CD4-positive, CD25-positive, alpha-beta regulatory T cell (primary cell): ENCODE measurements at places on chromosomes 12 and 14. TPM values are rescaled to one million over a fixed set of nuclear protein-coding genes. Genes with fewer than 3 reads are reported as not detected.

Gene SERPINA9
- not detected for total RNA-seq

DNA sequence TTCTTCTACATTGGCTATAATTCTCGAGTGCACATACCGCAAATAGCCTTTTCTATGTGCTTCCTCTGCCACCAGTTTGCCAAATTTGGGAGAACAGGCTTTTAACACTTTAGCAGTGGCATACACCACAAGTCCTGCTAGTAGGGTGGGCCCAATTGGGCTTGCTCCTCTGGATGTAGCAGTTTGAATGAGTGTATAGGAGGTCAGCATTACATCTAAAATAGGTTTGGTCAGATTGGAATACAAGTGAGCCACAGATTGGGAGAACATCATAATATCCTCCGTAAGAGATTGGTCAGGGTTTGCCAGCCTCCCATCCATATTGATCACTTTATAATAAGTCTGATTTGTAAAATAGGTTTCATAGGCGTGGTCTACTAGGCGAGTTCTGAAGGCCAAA lies 902 bp downstream of the ABCD2 start:
- peak overlapping the region; percentile 99 for H3K4me3 ChIP-seq
- H3K36me3 ChIP-seq = no peaks in the 10 kb centered on the region
- peaks cover 63% of the 10 kb centered on the region for H3K4me1 ChIP-seq

GRCh38 chr12:76259106-76259505 lies 89.1 kb downstream of the BBS10 start:
- H3K36me3 ChIP-seq = no peaks in the 10 kb centered on the region
- H3K27me3 ChIP-seq = peaks cover 9% of the 10 kb centered on the region
- H3K27ac ChIP-seq = no peak overlapping the region
- DNase-seq = no peak
- H3K4me1 ChIP-seq = no peaks in the 10 kb centered on the region

Gene SUSD6
- total RNA-seq = 101 TPM

- H3K4me1 ChIP-seq = no peaks in the 10 kb centered on the region
- no peak overlapping the region for H3K4me3 ChIP-seq
- H3K27ac ChIP-seq = no peak overlapping the region
- peaks cover 2% of the 10 kb centered on the region for H3K27me3 ChIP-seq
- H3K36me3 ChIP-seq = no peaks in the 10 kb centered on the region
Measured at GRCh38 chr12:52200086-52200780, 8.4 kb upstream of the KRT80 start.

Gene AMDHD1
- 0.67 TPM for total RNA-seq

- peaks cover 8% of the 10 kb centered on the region for H3K4me1 ChIP-seq
- no peak overlapping the region for H3K4me3 ChIP-seq
Measured at GRCh38 chr12:89927226-89927698, 218.6 kb upstream of the ATP2B1 start.

- no peak for DNase-seq
- no peaks in the 10 kb centered on the region for H3K27me3 ChIP-seq
- H3K27ac ChIP-seq = no peak overlapping the region
- no peak overlapping the region for H3K4me3 ChIP-seq
- H3K4me1 ChIP-seq = no peaks in the 10 kb centered on the region
Measured at GRCh38 chr14:54739514-54739913, 163.1 kb downstream of the GCH1 start.

Gene REP15
- total RNA-seq = not detected

- peaks cover 16% of the 10 kb centered on the region for H3K4me1 ChIP-seq
- H3K4me3 ChIP-seq = no peak overlapping the region
- peak overlapping the region; percentile 57 for H3K27ac ChIP-seq
- DNase-seq = peak; percentile 84
Measured at GRCh38 chr14:73728717-73729330, 14.6 kb upstream of the PNMA1 start.

DNA sequence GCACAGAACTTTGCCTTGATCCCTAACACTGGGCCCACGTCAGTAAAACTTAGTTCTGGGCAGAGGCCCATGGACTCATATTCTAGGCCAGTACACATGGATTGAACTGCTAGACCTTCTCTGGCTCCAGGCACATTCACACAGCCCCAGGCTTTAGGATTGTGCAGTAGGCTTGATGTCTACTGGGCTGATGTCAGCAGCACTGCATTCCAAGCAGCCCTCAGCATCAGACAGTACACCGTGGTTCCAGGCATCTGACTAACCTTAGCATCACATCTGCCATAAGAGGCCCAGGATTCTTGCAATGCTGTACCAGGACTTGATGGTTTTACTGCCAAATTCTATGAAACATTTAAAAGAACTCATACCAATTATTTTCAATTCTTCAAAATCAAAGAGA lies 301.9 kb downstream of the CCER1 start:
- no peaks in the 10 kb centered on the region for H3K4me1 ChIP-seq
- H3K27me3 ChIP-seq = no peaks in the 10 kb centered on the region
- no peaks in the 10 kb centered on the region for H3K36me3 ChIP-seq
- H3K27ac ChIP-seq = no peak overlapping the region
- no peak for DNase-seq
- H3K4me3 ChIP-seq = no peak overlapping the region

GRCh38 chr12:45336762-45337596 lies 121.1 kb downstream of the ANO6 start:
- H3K36me3 ChIP-seq = peaks cover 10% of the 10 kb centered on the region
- no peak for DNase-seq
- no peak overlapping the region for H3K4me3 ChIP-seq
- H3K27me3 ChIP-seq = no peaks in the 10 kb centered on the region

GRCh38 chr14:92994942-92995341 lies 72.0 kb downstream of the CHGA start:
- H3K27me3 ChIP-seq = no peaks in the 10 kb centered on the region
- peaks cover 23% of the 10 kb centered on the region for H3K36me3 ChIP-seq
- no peak overlapping the region for H3K27ac ChIP-seq
- no peaks in the 10 kb centered on the region for H3K4me1 ChIP-seq

- DNase-seq = no peak
- H3K4me1 ChIP-seq = no peaks in the 10 kb centered on the region
- H3K27ac ChIP-seq = no peak overlapping the region
- no peaks in the 10 kb centered on the region for H3K27me3 ChIP-seq
Measured at GRCh38 chr14:99574099-99574880, 29.7 kb downstream of the CCDC85C start.
